Common myeloid progenitor, CD34-positive (primary cell): ENCODE measurements at places on chromosomes 7 and 10.

GRCh38 chr10:30529373-30529998 lies 95.5 kb downstream of the MAP3K8 start:
- peak; percentile 90 for DNase-seq

DNA sequence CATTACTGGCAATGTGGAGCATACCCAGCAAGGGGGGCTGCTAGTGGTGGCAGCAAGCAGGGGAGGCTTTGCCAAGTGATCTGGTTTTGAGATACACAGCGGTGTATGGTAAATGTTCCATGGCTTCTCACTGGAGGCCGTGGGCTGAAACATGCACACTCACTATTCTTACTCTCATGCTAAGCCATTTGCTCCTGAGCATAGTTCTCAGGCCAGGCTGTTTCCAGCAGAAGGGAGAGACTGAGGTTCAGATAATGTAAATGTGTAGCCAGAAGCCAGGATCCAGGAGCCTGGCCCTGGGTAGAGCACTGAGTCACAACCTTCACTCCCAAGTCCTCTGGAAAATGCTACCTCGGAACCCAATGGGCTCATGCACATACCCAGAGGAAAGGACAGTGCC lies 757.9 kb downstream of the GRID1 start:
- DNase-seq = no peak

DNA sequence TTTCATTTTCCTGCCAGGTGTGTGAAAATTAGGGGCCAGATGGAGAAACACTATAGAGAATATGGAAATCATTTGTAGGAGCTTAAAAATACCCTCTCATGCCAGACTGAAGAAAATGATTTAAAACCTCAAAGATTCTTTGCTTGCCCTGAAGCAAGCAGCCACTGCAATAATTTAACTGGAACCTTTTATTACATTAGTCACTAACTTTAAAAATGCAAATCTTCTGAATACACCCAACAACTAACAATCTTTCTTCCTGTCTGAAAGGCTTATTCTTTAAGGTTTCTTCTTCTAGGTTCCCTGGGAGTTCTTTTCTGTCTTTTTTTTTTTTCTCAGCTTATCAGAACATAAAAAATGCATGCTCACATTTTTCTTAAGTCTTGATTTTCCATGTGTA lies 238.5 kb upstream of the KMT2E start:
- no peak for DNase-seq

- no peak for DNase-seq
Observed at GRCh38 chr10:92719991-92720830, 30.5 kb downstream of the HHEX start.

DNA sequence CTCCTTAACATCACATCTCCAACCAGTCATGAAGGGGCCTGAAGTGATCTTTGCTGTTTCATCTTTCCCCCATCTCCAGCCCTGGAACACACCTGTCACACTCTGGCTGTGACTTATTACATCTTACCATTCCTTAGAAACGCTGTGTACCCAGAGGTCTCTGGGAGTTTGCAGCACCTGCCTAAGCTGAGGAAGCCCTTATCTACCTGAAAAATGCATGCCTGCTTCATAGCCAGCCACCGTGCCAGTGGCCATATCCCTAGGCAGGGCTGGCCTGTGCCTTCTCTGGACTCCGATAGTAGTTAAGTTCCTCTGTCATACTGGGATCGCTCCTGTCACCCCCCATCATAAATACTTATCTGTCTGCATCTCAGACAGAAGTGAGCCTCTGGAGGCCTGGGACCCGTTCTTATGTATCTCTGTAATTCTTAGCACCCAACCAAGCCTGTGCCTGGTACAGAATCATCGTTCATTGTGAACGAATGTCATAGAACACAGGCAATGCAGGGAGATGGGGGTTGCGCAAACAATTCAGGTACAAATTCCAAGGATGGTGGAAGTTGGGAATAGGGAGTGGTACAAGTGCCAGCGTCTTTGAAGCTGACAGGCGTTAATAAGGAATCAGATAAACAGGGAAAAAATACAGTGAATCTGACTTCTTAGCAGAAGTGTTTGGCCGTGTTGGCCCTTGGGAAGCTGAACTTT lies 254.6 kb downstream of the CAMK1D start:
- DNase-seq = no peak

GRCh38 chr7:74226633-74227032 lies 16.8 kb downstream of the LAT2 start:
- peak; percentile 59 for DNase-seq

DNA sequence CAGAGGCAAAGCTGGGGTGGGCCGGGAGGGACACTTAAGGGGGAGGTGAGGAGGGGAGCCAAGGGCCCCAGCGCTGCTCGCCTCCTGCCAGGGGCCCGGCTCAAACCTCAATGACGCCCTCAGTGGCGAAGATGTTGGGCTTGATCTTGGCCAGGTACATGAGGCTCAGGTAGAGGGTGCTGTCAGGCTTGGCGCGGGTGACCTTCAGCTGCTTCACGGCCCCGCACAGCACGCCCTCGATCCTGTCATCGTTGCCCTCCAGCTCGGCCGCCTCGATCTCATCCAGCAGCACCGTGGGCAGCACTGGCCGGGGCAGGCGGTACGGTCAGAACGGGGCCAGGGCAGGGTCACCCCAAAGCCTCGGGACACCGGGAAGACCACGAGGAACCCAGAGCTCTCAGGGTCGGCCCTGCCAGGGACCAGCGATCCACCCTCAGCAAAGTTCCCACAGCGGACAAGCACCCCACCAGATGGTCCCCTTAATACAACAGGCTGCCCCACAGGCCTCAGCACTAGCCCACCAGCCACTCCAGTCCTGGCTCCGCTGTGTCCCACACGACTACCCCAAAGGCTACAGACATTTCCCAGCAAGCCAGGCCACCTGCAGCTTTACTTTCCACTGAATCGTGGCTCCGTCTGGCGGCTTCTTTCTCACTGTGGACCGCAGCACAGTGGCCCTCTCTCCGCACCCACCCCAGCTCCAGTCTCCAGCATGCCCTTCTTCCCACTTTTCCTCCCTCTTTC lies 4.0 kb downstream of the INTS1 start:
- no peak for DNase-seq

- no peak for DNase-seq
Observed at GRCh38 chr7:11701829-11702560, 130.0 kb downstream of the THSD7A start.

DNA sequence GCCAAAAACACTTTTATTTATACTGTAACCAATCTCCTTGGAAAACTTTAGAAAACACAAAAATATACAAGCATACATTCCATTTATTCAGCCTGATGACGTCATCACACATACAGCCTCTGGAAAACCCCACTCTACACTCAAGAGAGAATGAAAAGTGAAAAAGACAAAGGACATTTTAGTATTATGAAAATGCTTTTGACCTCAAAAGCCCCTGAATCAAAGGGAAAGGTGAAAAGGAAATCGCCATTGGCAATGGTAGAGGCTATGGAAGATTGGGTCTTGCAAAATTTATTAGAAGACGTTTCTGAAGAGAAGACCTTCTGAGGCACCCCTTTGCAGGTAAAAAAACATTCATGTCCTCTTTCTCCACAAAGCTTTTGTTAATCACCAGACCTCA lies 82.9 kb upstream of the STRIP2 start:
- no peak for DNase-seq

GRCh38 chr10:813286-813685 lies 118.2 kb downstream of the LARP4B start:
- DNase-seq = no peak

DNA sequence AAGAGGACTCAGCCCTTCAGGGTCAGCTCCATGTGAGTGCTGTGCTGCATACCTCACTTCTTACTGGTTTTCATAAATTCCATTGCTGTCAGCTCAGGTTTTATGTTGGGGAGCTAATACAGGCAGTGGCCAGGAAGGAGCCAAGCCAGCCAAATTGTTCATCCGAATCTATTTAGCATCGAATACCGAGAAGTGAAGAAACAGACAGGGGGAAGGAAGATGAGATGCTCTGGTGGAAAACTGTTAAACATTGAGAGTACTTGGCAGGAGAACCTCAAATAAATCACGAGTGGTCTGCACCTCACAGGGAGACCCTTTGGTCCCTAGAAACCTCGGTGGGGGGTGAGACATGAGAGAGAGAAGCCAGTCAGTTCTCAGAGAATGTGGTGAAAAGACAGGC lies 196.0 kb upstream of the TMEM72 start:
- DNase-seq = no peak

DNA sequence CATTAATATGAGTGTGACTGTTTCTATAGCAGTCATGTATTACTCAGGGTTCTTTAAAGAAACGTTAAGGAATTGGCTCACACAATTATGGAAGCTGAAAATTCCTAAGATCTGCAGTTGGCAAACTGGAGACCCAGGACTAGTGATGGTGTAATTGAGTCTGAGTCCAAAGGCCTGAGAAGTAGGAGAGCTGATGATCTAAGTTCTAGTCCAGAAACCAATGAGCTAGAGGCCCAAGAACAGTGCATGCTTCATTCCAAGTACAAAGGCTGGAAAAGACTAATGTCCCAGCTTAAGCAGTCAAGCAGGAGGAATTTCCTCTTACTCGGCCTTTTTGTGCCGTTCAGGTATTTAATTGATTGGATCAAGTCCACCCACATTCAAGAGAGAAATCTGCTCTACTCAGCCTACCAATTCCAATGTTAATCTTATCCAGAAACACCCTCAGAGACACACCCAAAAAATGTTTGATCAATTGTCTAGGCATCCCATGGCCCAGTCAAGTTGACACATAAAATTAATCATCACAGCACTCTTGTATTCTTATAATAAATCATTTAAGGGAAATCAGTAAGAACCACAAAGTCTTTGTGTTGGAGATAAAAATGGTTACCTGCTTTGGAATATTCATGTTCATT lies 312.1 kb downstream of the PRKG1 start:
- DNase-seq = no peak

DNA sequence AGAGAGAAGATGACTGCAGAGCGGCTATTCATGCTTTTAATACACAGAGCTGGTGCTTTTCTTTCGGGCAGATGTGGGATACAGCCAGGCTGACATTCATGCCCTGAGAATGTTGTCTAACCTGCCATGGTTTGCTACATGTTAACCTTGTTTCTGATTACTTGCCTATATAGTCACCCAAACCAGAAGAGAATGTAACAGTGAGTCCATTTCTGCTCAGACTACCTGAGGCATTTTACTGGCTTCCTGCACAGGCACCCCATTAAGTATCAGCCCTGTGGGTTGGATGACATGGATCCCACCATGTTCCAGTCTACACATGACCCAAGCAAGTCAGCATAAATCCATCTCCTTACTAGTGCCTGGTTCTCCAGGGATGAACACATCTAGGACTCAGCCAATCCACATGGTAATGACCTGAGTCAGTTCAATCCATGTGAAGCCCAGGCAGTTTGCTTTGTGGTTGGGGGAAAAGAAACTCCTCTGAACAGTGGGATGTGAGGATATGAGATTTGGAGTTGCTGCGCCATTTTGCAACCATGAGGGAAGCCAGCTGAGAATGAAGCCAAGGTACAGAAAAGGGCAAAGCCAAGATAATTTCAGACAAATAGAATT lies 55.7 kb upstream of the MKX start:
- DNase-seq = no peak

DNA sequence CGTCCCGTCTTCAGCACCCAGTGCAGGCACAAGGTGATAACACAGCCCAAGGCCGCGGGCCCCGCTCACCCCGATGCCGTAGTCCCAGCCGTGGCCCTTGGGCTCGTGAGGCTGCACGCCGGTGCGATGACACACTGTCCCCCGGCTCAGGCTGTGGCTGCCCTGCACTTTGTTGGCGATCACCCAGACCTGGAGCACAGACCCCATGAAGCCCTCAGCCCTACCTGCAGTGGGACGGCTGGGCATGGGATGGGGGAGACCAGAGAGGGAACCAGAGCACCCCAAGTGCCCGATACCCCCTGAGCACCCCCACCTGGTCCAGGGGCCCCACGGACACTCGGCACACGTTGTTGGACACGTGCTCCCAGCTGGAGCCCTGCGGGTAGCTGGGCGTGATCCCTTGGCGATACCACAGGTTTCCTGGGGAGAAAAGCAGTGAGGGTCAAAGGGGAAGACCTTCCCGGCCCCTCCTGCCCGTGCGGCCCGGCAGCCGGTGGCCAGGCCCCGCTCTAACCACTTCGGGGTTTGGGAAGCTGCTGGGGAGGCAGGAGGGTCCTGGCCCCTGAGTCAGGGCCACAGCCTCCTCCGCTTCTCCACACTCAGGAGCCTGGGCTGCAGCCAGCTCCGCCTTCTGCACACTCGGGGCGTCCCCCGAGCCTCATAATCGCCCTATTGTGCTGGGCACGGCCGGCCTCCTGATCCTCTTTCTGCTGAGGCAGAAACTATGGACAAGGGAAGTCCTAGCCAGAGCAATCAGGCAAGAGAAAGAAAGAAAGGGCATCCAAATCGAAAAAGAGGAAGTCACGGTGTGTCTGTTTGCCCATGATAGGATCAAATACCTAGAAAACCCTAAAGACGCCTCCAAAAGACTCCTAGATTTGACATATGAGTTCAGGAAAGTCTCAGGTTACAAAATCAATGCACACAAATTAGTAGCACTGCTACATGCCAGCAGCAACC lies 6.7 kb downstream of the BHLHA15 start:
- DNase-seq = peak; percentile 85

DNA sequence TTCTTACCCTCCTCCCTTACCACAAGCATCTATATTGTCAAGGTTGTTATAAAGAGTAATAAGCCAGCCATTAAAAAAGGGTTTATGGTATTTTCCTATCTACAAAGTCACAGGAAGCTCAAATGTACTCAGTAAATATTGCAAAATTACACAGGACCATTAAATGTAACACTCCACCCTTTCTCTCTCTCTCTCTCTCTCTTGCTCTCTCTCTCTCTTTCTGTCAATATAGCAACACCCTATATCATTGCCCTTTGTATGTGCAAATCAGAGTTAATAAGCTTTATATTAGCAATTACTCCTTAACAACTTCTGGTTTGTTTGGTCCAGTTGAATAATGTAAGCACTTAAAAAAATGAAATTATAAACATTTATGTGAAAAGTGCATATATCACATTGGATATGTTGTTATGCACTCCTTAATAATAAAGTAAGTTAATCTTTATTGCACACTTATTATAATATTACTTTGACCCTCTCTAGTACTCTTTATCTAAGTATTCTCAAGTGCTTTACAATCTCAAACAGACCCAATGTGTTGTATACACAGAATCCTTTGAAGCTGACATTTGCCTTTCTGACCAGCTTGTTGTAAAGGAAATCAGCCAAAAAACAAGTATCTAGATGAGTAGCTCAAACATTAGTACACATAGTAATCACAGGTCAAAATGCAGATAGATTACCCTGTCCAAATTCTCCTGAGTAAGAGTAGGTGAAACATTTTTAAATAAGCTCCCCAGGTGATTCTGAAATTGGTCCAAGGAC lies 93.2 kb downstream of the CFTR start:
- DNase-seq = no peak

DNA sequence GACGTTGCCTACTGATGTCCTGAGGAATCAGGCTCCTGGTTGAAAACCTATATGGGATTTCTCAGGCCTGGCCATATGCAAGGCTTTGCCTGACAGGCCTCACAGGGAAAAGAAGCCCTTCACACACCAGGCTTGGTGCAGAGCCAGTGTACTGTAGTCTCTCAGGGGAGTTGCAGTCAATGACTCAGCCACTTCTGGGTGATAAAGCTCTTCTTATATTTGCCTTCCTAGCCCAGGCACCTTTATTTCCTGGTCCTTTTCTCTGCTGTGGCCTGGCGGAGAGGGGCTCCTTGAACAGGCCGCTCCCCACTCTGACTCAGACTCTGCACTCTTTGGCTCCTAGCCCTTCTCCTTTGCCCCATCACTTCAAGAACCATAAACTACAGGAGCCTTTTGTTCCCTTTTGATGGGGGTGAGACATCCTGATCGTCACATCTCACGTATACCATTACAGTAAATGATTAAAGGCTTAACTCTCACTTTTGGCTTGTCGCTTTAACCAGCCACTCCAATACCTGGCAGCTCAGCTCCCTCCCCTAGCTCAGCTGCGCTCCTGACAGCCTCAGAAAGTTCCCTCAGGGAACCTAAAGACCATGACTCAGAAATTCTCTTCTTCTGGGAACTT lies 33.5 kb downstream of the DPY19L1 start:
- DNase-seq = no peak
